ENCODE measurements at places on chromosomes 5 and 9.
A peak's percentile ranks its signal among the peaks of the same experiment; 100 is the strongest.

GRCh38 chr5:5522336-5522735, 99.9 kb downstream of the ICE1 start:
- no peak for DNase-seq

GRCh38 chr5:75482482-75482881, 28.9 kb downstream of the CERT1 start:
- DNase-seq: no peak

DNA sequence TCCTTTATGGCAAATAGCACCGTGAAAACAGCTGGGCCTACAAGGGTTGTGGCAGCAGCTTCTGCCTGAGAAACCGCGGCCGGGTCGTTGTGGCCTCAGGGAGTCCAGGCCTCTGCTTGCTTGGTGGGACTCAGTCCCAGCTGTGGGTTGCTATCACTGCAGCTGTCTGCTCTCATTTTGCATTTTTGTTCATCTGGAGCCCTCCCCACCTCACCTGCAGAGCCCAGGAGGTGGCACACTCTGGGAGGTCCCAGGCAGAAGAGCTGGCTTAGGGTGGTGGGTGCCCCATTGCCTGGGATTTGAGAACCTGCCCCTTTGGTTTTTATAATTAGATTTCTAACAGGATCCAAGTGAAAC, 138.4 kb downstream of the GADD45G start:
- no peak for DNase-seq

DNA sequence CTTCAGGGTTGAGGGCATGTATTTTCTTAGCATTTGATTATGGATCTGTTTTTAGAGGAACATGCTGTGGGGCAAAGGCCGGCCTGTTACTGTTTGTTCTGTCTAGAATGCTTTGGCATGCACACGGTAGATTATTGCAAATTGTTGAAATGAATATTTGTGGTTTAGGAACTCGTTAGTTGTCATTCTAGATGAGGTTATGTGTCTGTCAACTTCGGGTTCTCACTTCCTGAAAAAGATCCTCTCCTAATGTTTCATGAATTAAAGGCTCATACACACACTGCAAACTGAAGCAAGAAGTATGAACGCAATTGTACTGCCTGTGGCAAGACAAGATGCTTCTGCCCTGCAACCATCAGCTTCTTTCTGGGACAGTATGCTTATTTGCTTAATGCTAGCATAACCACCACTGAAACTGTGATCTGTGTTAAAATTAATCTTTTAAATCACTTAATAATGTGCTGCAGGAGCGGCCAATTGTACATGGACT, 99.6 kb downstream of the BASP1 start:
- DNase-seq: peak; percentile 74

DNA sequence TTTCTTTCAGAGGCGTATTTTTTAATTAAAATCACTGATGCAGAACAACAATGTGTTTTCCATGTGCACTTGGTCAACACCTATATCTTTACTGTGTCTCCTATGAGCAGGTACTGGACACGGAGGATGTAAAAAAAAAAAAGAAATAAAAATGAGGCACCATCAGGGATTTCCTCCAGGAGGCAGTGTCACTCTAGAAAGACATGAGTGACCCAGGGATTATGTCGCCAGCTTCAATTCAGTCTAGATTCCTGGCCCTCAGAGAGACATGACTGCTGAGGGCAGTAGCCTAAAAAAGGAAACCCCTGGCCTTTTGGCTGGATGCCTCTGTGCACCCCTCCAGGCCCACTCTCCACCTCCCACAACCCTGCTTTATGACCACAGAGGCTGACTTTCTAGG, 18.3 kb upstream of the IL33 start:
- no peak for DNase-seq

DNA sequence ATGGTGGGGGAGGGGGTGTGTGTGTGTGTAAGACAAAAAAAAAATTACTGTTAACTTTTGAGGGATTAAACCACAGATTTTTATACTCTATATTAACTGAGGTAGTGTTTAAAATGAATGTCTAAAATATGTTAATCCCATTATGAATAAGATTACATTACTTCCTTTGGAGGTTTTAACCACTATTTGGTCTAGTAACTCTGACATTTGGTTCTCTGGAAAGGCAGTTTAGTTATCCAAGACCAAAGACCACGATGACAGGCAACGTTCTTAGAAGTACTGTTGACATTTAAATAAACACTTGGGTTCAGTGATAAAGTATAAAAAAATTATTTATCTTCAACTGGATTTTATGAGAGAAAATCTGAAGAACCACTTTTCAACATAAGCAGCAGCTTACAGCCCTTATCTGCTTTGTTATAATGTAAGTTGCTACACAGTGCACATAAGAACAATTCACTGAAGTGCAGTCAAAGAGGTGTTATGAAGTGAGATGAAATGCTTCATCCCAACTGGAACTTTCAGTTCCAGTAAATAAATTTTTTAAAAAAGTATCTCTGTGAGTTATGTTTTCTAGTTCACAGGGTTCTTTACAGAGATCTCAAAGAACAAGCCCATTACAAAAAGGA, 94.5 kb downstream of the OSMR start:
- DNase-seq: no peak

GRCh38 chr9:125574126-125574877, 132.7 kb downstream of the MAPKAP1 start:
- DNase-seq: peak; percentile 9

DNA sequence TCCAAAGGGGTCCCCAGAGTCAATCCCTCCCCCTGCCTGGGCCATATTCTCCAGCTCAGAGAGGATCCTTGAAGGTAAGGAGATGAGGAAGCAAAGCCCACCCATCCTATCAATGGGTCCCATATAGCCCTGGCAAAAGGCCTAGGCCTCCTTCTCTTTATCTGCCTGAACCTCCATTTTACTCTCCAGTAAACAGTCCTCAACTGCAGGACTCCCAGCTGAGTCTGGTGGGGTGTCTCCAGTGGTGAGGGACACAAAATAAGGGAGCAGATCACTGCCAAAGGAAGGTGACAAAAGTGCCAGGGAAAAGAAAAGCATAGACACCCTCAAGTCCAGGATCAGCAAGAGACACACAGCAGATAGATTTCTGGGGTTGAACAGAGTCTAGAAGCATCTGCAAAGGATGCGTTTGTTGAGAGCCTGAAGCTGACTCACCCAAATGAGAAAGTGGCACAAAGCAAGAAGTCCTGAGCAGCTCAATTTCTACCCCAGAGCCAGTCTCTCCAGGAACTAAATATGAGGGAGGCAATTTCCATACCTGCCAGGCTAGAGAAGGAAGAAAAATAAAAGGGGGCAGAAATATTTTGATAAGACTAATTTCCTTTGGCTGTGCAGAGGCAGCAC, 2.7 kb upstream of the EBF1 start:
- peak; percentile 41 for DNase-seq
